CD4-positive, alpha-beta T cell treated with Interleukin-2 at 100 ng/mL for 4 hours (primary cell): ENCODE measurements at places on chromosomes 3 and 15.

GRCh38 chr3:138675393-138675792 lies 66.8 kb downstream of the FAIM start:
- DNase-seq = no peak

DNA sequence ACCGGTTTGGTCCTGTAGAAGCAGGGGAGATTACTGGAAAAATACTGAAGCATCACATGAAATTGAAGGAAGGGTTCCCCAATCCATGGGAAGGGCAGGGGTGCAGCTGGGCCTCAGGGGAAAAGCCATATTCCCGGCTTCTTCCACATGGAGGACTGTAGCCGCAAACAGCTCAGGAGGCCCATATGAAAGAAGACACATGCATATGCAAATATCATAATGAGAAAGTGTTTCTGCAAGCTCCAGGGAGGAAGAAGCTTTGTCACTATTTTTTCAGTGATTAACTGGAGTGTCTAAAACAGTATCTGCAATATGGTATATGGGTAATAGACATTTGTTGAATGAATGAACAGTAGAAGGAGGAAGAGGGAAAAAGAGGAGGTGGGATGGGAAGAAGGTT lies 19.1 kb downstream of the DPH3 start:
- DNase-seq = no peak

DNA sequence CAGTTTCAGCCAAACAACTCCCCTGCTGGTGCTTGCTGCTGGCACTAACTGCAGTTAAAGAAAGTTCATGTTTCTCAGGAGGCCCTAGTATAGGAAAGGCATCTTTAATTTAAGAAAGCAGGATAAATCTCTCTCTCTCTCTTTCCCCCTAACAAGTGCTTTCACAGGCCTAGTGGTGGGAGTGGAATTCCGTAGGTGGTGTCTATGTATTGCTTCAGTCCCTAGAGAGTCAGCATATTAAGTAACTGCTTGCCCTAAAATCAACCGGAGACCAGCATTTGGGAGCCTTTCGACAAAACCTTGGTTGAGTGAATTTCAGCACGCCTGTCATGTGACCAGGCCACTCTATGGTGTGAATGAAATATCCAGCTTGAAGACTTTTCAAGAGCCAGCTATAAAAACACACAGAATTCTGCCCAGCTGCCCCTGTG lies 169.2 kb upstream of the TGFBR2 start:
- no peak for DNase-seq

GRCh38 chr3:24598695-24599470 lies 104.2 kb upstream of the THRB start:
- no peak for DNase-seq

DNA sequence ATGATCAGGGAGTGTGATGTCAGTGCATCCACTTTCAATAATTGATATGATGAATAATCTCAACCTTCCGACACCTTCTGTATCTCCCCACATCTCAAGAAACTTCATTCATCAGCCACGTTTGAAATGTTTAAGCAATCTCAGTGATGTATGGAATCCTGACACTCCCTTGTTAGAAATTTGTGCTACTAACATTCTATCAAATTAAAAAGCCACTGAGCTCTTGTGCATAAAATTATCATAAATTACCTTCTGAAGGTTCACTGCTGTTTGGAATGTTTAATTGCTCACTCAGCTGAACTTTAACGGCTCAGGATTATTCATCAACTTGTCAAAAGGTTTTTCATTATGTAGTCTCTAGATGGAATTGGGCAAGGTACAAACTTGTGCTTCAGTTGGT lies 108.4 kb upstream of the DPH6 start:
- DNase-seq = no peak

- no peak for DNase-seq
Measured at GRCh38 chr15:42332331-42332730, 27.0 kb upstream of the CAPN3 start.

GRCh38 chr15:81222007-81222406 lies 25.3 kb downstream of the IL16 start:
- DNase-seq = no peak

GRCh38 chr3:143351895-143352608 lies 232.5 kb downstream of the CHST2 start:
- DNase-seq = no peak

GRCh38 chr3:127396473-127396872 lies 108.6 kb upstream of the PRR20G start:
- no peak for DNase-seq

DNA sequence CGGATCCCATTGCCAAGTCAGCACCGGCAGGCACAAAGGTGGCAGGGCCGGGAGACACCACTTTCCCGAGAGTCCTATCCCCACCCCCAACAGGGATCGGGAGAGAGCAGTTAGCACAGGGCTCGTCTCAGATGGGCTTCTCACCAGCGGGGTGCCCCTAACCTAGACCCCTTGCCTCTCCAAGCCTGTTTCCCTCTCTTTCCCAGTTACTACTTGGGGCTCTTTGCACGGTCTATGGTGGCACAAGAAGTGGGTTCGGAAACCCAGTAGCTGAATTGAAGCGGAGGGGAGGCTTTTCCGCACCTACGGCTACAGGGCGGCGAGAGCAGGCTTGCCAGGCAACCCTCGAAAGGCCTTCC lies 383 bp upstream of the EFCC1 start:
- DNase-seq = no peak

DNA sequence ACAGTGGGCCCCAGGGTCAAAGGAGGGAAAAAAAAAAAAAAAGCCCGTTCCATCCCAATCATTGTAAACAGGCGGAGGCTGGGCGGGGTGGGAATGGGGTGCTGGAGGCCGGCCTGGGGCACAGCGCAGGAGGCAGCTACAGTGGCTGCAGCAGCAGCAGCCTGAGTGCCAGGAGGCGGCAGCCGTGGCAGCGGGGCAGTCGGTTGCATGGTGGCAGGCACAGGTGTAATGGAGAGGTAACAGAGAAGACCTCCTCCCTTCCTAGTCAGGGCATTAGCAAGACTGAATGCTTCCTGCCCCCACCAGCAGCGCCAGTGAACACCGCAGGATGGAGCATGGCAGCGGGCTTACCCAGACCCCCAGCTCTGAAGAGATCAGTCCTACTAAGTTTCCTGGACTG lies 279.1 kb upstream of the TTC14 start:
- DNase-seq = no peak

DNA sequence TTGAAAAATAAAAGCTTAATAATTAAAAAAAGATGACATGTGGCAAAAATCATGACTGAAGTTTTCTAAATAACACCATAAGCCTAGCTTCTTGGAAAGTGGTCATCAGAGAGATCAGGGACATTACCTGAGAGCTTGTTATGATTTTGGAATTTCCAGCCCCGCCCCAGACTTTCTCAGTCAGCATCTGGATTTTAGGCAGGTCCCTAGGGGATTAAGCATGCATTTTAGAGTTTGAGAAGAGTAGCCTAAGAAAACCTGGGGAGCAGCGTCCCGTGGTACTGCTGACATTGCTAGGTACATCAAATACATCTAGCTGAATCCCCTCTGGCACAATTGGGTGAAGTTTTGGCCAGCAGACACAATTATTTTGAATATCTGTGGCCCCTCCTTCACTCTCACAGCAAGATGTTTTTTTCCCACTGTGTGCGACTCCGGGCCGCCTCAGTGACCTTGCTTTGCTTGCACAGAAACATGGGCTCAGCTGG lies 58.7 kb upstream of the MEF2A start:
- DNase-seq = no peak

DNA sequence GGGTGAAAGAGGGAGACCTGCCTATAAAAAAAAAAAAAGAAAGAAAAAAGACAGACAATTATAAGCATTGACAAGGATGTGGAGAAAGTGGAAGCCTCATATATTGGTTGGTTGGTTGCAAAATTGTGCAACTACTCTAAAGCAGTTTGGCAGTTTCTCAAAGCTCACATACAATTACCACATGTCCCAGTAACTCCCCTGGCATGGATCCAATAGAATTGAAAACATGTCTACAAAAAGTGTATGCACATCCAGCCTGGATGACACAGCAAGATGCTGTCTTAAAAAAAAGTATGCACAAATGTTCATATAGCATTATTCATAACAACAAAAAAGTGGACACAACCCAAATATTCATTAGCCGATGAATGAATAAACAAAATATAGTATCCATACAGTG lies 19.5 kb downstream of the SETMAR start:
- DNase-seq = no peak

GRCh38 chr3:179015551-179016020 lies 56.0 kb downstream of the ZMAT3 start:
- DNase-seq = peak; percentile 90

DNA sequence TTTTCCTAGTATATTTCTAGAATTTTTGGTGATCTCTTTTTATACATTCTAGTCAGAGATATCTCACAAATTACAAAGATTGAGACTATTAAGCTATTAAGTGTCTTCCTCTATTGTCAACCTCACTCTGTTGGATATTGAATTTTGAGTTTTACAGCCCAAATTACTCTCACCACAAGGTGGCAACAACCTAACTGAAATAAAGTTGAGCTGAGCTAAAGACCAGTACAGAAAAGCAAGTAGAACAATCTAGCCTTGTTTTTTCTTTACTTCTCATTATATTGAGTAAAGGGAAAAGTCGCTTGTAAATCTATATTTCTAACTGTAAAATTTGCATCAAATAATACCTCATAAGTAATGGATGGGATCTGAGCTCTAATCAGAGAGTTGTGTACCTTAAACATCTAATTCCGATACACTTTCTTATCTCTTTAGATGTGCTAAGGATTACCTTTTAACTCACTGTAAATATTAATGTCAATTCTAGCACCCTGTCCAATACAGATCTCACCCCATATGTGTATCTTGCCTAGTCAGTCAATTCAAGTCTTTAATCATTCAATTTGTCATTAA lies 13.6 kb upstream of the COMMD2 start:
- no peak for DNase-seq

- no peak for DNase-seq
Measured at GRCh38 chr3:162641317-162641716, 1144.7 kb downstream of the OTOL1 start.

DNA sequence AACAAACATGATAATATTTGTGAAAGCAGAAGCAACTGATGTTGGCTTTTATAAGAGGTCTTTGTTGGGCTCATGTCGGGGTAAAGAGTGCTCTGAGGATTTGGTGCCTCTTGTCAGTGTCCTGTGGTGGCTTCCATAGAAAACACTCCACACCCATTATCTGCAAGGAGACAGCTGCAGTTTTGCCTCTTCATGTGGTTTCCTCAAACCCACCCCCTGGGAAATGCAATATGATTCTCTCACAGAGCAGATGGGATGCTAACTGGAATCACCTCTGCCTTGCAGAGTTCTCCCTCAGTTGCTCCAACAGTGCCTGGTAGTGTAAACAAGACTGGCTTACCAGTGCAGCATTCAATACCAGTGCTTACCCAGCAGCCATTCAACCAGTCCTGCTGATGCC lies 771.4 kb upstream of the CFAP20DC start:
- no peak for DNase-seq

- DNase-seq = no peak
Measured at GRCh38 chr15:90064911-90065681, 37.2 kb downstream of the IDH2 start.

DNA sequence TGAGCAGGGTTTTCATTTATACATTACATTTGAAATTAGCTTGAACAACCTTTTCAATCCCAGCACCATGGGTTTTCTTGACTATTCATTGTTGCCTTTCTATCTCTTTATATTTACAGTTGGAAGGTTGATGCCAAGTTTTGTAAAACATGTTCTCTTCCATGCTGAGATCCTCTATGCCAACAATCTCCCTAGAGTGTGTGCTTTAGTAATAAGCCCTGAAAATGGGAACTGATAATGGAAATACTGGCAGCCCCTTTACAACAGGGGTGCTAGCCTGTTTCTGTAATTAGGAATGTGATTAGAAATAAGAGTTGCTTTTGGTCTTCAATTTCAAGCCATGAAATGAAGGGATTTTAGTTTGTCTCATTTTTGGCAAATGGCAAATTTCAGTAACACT lies 239.9 kb upstream of the NAALADL2 start:
- DNase-seq = no peak

DNA sequence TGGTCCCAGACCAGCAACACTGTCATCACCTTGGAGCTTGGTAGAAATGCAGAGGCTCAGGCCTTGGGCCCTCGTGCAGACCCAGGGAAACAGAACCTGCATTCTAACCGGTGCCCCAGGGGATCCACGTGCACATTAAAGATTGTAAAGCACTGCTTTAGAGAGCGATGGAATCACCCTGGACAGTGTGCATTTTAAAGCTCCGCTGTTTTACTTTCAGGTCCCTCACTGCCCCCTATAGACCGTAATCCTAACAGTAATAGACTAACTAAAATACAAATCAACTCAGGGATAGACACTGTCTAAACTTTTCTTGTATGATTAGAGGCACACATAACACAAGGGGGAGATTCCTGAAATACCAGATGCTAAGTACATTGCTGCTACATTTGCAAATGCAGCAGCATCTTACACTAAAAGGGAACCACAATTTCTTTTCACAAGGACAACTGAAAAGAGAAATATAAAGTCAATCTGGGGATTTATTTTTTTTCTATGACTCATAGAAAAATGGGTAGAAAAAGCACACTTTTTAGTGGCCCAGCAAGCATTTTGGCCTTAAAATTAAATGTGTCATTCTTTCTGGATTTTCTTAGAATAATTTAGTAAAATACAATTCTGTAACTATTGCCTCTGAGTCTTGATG lies 10.5 kb upstream of the SH3GL3 start:
- no peak for DNase-seq

DNA sequence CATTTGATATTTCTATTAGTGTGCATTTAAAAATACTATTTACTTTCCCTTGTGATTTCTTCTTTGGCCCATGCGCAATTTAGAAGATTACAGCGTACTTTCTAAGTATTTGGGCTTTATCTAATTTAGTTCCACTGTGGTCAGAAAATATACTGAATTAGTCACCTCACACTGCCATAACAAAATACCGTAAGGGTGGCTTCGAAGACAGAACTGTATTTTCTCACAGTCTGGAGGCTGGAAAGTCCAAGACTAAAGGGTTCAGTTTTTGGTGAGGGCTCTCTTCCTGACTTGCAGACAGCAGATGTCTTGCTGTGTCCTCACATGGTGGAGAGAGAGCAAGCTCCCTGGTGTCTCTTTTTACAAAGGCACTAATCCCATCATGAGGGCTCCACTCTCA lies 286.2 kb downstream of the ADAMTSL3 start:
- DNase-seq = no peak

GRCh38 chr3:170731281-170731680 lies 138.7 kb downstream of the RPL22L1 start:
- DNase-seq = no peak

- peak; percentile 58 for DNase-seq
Measured at GRCh38 chr3:139427283-139428060, 38.0 kb upstream of the COPB2 start.

- no peak for DNase-seq
Measured at GRCh38 chr3:119492128-119492527, 6.2 kb upstream of the TIMMDC1 start.

GRCh38 chr15:83919319-83919830 lies 265.5 kb downstream of the ADAMTSL3 start:
- DNase-seq = no peak

DNA sequence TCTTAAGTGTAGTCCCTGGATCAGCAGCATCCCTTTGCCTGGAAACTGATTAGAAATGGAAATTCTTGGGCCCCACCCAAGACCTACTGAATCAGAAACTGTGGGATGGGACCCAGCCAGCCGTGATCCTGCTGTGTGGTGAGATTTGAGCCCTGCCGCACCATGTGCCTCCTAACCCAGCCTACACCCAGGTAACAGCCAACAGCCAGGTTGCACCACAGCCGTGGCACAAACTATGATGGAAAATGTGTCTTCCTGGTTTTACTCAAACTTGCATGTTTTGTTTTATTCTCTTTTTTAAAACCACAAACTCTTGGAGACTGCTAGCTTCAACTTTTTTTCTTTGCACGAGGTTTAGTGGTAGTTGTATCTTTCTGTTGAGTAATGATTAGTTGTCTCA lies 2.6 kb downstream of the LIMD1 start:
- no peak for DNase-seq
